AG04449 (cell line): ENCODE measurements at places on chromosomes 2 and 18.

DNA sequence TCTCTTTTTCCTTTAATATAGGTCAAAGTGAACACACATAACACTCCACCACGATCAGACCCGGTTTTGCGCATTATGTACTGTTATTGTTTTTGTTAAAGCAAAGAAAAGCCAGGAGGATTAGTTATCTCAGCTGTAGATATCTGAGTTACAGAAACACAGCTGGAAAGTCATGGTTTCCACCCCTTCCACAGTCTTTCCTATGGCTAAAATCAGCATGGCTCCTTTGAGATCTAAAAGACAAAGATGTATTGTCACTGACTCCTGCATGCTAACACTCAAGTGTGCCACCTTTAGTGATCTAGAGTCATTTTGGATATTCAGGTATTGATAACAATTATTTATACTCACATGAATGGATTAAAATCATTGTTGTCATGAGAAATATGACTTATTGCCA is 260.0 kb downstream of the FIGN start:
- DNase-seq: no peak

- DNase-seq: no peak
Measured at GRCh38 chr2:1253629-1254028, 159.6 kb upstream of the TPO start.

DNA sequence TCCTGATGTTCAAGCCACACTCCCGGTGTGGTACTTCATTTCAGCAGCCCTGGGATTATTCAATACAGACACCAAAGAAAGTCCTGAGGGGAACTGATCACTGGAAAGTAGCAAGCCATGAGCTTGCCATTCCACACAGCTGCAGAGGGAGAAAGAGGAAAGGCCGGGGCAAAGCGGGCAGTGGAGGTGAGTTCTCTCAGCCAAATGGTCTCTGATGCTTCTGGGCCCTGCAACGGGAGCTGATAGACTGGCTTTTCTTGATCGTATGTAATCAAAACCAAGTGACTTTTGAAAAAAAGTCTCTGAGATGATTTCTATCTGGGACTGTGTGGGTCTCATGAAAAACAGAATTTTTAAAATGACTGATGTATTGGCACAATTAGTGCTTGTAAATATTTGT is 152.9 kb downstream of the ALPK2 start:
- no peak for DNase-seq

- no peak for DNase-seq
Measured at GRCh38 chr18:24795129-24795528, 334.7 kb downstream of the HRH4 start.

GRCh38 chr2:28086611-28087010 is 196.1 kb downstream of the BABAM2 start:
- no peak for DNase-seq
